Fibroblast of gingiva (primary cell): ENCODE measurements at places on chromosomes 1 and 21.

GRCh38 chr1:106277786-106278185 is 778.7 kb upstream of the PRMT6 start:
- no peak for DNase-seq

GRCh38 chr1:207649865-207650580 is 5.1 kb downstream of the CR1L start:
- no peak for DNase-seq

DNA sequence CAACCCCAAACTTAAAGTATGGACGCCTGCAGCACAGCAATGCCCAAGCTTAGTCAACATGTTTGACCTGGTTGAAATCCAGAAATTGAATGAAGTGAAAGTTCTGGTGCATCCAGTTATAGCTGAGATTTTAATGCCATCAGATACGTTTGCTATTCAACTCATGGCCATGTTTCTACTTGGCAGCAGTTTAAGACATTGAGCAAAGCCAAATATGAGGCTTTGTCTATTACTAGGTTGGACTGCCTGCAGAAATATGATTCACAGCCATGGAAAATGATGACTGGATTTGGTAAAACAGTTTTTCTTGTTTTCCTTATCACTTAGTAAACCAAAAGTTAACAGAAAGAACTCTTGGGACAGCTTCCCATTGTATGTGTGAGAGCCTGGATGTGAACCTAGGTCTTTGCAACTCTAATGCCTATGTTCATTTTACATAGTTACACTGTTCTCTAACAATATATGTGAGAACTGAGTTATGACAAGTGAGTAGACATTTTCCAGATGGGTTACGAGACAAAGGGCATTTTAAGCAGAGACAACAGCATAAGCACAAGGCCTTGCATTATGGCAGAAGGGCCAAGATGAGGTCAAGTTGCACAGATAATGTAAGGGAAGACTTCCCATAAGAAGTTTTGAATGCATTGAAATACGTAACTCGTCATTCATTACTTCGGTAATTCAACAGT is 32.4 kb upstream of the MYSM1 start:
- DNase-seq = peak; percentile 74

DNA sequence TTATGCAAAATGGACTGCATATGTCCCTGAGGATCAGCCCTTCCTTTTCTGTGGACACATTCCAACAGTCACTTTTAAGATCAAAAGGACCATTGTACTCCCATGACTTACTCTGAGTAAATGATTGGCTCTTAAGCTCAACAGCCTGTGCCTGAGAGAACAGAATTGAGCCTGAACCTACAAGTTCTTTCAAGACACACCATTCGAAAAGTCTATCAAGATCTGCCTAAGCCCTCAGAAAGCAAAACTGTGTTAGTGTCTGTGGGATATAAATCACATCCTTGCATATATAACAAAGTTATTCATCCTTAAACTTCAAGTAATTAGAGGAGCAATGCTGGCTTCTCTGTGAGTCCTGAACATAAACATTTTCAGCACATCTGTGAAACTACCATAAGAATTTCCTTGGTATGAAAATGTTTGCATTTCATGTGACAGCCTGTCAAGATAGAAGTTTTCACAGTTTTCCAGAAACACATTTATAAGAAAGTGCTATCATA is 41.6 kb downstream of the PCNX2 start:
- no peak for DNase-seq

DNA sequence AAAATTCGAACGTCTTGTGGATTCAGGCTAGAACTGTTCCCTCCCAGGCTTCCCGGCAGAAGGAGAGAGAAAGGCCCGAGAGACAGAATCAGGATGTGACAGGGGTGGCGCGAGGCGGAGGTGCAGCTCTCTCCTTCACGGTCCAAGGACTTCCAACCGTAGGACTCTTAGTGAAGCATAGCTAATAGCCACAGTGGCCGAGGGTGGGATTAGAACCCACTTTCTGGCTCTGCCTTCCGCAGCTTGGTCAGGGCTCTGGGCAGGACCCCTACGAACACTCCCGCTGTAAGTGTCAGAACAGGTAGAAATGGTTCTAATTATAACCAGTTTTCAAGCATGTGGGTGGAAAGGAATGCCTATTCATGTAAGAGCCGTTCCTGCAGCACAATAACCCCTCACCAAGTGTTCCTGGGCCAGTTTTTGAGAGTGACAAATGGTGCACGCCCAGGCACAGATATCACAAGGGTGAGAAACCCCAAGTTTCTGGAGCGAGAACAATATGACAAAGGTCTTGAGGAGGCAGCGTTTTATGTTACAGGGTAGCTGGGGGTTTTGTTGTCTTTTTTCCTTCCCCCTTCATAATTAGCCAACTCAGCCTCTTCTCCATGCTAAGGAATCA is 86.4 kb downstream of the SYF2 start:
- DNase-seq = no peak

DNA sequence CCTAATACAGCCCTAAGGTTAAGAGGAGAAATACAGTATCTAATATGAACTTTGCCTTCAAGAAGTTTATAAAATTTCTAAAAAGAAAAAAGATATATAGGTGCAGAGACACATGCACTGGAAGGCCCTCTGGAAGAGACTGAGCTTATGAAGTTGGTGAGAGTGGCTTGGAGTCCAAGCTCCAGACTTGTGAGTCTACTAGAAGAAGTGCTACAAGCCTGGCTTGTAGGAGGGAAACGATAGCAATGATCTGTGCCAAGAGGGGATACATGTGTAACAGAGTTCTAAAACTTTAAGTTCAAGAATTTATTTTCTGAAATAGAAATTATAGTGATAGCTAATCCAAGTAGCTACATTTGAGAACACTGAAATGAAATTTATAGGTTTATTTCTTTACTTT is 213.0 kb downstream of the PATJ start:
- DNase-seq = no peak

- no peak for DNase-seq
Observed at GRCh38 chr1:206040328-206040727, 12.6 kb upstream of the RHEX start.

DNA sequence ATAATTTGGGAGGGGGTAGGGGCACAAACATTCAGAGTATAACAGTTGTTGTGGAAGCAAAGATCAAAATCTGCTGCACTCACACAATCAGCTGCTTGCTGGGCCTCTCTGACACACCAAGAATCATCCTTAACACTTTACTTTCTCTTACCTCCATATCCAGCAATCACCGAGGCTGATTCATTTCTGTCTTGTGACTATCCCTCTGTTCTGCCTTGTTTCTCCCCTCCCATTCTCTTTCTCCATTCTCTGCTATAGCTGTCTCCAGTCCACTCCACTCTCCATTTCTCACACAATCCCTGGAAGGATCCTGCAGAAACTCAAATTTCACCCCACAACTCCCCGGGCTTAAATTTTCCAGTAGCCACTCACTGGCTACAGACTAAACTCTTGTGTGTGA is 91.8 kb upstream of the NGF start:
- no peak for DNase-seq

- DNase-seq = no peak
Observed at GRCh38 chr1:72442262-72442661, 159.9 kb upstream of the NEGR1 start.

- DNase-seq = no peak
Observed at GRCh38 chr1:55081188-55081904, 42.0 kb downstream of the PCSK9 start.

DNA sequence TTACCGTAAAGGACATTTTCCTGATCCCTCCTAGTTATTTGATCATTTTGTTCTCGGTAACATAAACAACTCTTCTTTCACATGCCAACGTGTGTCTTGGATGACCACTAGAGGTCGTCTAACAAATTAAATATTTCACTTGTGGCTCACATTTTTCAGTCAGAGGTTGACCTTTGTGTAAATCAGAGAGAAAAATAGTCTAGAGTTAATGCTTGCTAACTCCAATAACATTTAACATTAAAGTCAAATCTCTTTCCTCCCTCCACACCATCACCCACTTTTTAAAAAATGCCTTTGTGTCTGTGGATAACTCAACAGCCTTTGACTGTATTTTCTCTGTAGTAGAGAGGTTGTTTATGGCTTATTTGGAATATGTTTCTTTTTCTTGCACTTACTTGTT is 220.5 kb upstream of the B3GALT2 start:
- peak; percentile 60 for DNase-seq

DNA sequence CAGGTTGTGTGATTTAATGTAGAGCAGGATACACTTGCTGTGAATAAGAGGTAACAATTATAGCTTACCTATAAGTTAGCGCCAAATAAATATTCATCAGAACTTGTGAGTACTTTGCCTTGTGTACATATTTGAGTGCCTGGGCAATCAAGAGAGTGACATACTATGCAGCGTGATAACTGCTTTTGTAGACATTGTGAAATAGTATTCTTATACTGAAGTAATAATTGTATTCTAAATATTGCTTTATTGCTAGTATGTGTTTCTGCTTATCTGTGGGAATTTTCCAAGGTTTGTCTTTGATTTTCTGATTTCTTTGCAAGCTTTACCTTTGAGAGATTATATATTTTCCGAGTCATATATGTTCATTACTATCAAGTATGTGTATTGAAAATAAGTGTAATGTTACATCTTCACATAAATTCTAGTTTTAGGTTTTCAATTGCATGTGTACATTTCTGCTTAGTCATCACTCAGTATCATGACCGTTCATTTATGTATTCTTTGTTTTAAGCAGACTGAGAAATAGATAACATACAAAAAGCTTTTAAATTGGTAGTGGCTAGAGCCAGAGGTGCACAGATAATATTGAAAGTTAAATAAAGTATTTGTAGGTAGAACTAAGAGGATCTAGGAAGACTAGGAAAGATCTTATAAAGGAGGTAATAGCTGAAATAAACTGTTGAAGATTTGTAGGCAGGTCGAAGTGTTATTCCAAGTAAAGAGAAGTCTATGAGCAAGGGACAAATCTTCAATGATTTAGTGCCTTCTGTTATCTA is 19.5 kb downstream of the USP25 start:
- no peak for DNase-seq

DNA sequence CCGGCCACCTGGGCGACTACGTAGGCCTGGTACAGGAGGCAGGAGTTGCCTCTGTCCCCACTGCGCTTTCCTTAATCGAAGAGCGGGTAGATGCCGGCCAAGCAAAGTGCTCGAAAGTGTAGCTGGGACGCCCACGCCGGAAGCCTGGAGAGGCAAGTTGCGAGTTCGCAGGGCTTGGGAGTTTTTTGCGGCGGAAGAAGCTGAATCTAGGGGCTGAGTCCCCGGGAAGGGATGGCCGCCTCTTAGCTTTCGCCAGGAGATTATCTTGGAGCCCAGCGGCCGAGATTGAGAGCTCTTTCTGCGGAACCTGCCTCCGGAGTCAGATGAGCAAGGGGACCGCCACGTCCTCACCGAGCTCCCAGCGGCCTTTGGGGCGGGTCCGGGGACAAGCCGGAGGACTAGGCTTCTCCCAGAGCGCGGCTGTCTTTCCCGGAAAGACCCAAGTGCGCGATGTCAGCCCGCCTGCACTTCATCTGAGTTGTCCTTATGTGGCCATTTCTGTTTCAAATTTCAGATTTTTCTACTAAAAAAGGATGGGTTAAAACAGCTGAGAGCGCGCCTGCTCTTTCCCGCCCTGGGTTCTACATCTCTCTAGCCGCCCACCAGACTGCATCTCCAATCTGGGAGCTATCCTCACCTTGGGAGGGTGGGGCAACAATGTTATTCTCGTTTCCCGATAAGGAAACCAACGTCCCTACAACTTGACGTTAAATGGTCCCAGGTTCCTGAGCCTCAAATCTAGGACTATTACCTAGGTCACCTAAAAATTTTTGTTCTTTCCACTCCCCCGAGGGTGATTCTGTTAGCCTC is 12.4 kb upstream of the TBX15 start:
- no peak for DNase-seq

GRCh38 chr21:27026501-27026900 is 59.6 kb upstream of the ADAMTS5 start:
- no peak for DNase-seq

DNA sequence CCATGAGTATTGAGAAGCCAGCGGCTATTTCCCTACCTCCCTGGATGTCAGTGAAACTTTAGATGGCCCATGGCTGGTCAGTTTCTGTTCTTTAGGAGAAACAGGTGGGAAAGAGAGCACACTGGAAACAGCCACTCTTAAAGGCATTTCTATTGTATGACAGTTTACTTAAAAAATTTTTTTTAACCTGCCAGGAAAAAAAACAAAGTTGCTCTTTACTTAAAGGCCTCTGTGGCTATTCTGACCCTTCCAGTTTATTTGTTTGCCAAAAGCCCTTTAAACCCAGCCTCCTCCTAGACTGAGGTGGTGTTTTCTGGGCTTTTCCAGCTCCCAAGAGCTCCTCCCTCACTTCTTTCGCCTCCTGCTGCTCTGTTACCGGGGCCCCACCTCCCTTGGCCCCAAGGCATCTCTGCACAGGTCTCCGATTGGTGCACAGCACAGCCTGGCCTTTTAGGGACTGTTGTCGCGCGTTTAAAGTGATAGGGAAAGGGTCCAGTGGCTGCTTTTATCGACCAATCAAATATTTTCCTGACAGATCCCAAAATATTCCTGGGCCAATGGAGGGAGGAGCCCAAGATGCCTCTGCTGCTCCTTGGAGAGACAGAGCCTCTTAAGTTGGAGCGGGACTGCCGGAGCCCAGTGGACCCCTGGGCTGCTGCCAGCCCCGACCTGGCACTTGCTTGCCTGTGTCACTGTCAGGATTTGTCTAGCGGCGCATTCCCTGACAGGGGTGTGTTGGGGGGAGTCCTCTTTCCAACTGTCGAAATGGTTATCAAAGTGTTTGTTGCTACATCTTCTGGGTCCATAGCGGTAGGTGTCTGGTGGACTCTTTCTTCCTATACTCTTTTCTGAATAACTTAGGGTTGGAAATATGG is at the start of gene SH3BGR:
TSS of gene SH3BGR (plus strand) at position 639 of the 875 bp plus-strand sequence. CDS start at position 766, 127 bp downstream.
- DNase-seq = no peak

GRCh38 chr1:220385158-220385557 is 112.9 kb upstream of the RAB3GAP2 start:
- no peak for DNase-seq

GRCh38 chr1:63817152-63817667 is 43.4 kb downstream of the ROR1 start:
- no peak for DNase-seq

- no peak for DNase-seq
Observed at GRCh38 chr1:64111787-64112186, 91.6 kb upstream of the UBE2U start.

- DNase-seq = no peak
Observed at GRCh38 chr1:51708911-51709760, 92.2 kb downstream of the OSBPL9 start.

DNA sequence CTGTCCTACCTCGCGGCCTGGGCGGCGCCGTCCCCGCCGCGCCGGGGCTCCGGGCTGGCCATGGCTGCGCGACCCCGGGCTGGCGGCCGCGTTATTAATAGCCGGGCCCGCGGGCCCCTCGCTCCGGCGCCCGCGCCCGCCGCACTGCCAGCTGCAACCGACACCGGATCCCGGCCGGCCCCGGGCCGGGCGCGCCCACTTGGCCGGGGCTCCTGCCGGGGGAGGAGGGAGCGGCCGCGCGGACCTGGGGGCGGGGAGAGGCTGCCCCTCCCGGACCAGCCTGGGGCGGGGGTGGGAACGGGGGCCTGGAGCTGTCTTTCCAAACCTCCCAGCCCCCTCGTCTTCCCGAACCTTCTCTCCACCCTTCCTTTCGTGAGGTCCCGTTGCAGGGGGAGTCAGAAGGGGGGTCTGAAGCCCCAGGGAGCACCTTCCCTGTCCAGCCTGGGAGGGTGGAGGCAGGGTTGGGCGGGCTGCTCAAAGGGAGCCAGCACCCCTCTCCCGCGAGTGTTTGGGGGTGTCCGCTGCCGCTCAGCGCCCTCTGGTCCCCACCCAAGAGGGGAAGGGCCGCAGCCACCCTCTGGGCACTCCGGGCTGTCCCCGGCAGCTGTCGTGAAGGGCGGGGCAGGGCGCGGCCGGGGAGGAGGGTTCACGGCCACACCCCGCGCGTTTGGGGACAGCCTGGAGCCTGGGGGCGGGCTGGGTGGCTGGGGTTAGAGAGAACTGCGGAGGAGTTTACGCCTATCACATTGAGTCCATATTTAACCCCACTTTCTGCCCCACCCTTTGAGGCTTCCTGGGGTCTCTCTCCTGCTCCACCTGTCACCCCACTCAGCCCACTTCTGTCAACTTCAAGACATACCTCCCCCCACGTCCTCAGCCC is at the start of gene SYNC:
TSS of gene SYNC (minus strand) at position 172 of the 880 bp plus-strand sequence. CDS start at position 62, 110 bp downstream.
- peak; percentile 84 for DNase-seq
